ENCODE measurements at places on chromosomes 5 and 9.

DNA sequence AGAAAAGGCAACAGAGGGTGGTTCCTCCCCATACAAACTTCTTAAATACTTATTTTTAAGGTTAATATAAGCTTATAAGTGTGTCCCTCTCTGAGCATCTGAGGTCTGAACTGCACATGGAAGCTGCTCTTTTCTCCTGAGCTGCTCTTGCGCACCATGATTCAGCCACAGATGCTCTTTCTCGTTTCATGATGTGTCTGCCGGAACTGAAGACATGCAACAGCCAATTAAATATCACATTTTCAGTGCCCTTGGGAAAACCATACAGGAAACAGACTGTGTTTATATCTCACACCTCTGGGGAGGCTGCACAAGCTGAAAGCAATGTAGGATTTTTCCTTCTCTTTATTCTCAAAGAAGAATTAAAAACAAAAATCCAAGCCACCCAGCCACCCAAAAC, 96.8 kb upstream of the NREP start:
- no peak for DNase-seq

DNA sequence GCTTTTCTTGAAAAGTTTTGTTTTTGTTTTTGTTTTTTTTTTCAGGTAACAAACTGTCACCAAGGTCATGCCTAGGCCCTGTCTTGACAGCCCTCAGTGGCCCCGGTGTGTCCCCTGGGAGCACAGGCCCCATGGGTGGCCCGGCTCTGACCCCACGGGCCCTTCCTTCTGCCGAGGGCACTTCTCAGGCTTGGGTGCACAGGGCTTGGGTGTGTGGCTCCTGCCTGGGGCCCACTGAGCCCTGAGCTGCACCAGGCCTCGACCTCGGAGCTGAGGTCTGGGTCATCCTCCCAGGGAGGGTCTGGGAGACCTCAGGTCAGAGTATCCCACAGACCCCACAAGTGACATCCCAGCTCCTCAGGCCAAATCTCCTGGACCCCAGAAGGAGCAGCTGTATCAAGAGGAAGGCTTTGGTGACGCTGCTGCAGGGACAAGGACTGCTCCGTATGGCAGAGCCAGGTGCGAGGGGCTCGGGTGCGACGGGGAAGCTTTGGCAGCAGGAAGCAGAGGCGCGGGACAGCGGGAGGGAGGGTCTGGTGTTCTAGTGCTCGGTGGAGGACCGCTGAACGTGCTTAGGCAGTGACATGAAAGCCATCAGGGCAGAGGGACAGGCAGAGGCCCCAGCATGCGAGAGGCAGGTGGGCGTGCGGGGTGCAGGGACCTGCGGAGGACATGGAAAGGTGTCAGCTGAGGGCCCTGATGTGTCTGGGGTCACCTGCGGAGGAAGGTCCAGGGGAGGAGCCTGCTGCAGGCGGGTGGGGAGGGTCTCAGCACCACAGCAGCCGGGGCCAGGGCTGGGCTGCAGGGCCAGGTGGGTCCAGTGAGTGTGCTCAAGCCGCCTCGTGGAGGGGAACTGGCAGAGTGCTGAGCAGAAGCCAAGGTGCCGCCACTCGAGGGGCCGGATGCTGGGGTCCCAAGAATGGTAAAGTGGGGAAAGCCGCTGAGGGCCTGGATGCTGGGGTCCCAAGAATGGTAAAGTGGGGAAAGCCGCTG, 18.4 kb upstream of the SLC9A3 start:
- no peak for DNase-seq

DNA sequence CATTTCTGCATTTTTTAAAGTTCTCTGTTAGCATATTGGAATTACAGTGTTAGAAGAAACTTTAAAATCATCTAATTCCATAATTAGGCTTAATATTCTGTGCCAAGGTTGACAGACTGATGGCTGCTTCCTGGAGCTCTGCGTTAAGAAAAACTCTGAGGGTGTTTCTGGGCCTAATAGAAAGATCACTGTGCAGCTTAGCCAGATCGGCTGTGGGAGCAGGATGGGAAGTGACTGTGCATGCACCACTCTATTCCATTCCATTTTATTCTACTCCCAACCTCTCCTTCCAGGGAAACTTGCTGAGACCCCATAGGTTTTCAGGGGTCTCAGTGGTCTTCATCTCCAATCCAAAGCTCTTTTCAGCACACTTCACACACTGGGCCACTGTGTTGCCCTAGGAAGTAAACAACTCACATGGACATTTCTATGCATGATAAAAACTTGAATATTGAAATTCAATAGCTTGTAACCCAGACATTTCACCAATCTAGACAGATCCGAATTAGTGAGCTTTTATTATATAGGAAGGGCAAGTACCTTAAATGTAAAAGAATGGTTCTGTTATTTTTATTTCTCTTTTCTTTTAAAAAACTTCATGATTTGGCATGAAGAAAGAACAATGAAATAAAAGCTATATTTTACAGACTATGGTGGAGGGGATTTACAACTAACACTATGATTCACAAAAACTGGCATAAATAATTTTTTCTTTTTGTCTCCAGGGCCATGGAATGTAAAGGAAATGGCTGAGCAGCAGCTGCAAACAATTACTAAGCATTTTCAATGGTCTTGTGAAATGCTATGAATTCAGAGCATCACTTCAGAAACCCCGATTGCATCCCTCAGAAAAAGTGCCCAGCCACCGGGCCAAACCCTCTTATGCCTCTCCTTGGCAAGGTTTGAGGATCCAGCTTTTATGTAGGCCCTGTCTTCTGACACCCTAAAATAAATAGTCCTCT, 51.4 kb upstream of the DAB2 start:
- no peak for DNase-seq

GRCh38 chr9:4581035-4581760, 80.9 kb upstream of the PLPP6 start:
- DNase-seq = no peak

GRCh38 chr9:106883030-106883429, 20.1 kb downstream of the ZNF462 start:
- DNase-seq = no peak

- no peak for DNase-seq
These were observed 223.6 kb upstream of the SGCD start for GRCh38 chr5:156103155-156103885.

DNA sequence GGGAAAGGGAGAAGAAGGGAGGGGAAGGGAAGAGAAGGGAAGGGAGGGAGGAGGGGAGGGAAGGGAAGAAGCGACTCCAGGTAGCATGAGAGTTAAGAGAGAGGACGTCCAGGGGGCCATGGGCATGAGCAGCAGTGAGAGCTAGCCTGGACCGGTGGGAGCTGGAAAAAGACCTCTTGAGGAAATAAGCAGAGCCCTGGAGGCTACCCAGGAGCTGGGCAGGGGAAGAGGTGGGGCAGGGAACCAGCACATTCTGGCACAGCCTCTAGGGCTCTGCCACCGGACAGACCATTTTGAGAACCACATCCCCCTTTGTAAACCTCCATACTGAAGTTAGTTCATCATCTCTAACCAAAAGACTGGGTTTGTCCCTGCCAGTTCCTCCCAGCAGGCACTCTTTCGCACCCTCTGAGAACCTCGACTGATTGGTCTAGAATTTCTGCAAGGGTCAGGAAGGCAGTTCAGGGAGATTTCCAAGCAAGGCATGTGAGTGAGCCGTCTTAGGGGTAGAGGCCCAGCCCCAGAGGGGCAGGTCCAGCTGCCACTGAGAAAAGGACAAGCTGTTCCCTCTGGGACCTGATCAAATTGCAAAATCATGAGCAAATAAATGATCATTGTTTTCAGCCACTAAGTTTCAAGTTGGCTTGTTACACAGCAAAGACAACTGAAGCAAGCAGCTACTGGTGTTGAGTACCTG, 11.6 kb downstream of the NAIF1 start:
- DNase-seq = peak; percentile 57

DNA sequence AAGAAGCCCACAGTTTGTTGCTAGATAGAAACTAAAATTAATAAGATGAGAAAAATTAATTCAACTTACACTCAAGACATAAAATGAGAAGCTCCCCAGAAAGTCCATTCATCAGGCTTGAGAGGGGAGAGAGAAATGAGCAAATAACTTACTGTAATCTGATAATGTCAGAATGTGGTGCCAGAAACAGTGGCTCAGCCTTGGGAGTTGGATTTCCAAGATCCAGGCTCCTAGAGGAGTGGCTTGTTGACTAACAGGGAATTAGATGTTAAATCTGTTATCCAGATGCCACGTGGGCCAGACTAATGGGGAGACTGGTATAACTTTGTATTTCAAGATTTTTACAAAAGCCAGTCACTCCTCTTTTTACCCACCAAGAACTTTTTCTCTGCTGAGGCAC, 458.2 kb downstream of the GADD45G start:
- DNase-seq = no peak

- DNase-seq = no peak
These were observed 174.6 kb upstream of the IL12B start for GRCh38 chr5:159504857-159505304.

GRCh38 chr5:147578228-147579024, 68.6 kb upstream of the DPYSL3 start:
- peak; percentile 58 for DNase-seq

Measured in NCI-H2029 (cell line).